BJ (cell line): ENCODE measurements at places on chromosomes 13 and 19.

GRCh38 chr19:49565261-49565660 is 15.1 kb downstream of the NOSIP start:
- no peak for DNase-seq

DNA sequence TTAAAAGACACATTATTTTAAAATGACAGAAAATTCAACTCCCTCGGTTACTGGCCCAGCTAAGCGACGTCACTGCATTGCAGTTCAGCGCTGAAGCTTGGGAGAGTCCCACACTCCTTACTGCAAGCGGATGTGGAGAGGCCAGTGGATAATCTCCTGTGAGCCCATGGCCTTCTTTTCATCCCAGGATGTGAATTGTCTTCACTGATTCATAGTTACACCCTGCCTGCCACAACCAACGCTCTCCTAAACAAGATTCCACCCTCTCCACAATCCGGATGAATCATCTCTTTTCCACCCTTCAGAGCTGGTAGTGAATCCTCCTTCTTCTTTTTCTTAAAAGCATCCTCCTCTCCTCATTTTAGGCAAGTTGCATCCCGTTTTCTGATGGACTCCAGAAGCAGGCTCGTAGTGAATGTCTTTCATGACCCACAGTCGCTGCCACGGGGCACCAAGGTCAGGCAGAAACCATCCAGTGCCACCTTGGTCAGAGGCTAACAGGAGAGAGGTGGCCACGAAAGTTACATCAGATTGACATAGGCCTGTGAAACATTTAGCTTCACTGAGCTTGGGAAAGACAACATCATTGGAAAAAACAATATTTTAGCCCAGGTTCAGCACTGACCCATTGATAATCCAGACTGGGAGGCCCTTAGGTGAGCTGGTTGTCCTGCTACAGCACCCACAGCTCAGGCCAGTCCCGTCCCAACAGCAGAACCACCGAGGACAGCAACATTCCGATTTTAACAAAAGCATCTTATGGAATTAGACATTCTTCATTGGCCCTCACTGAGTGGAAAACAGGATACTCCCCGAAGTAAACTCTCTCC is 2.0 kb downstream of the GJB2 start:
- no peak for DNase-seq

GRCh38 chr19:56294549-56294948 is 20.1 kb downstream of the ZSCAN5A start:
- no peak for DNase-seq

- DNase-seq: no peak
Observed at GRCh38 chr13:88022431-88023208, 351.4 kb downstream of the SLITRK5 start.

GRCh38 chr19:11576227-11576626 is 1.2 kb downstream of the ACP5 start:
- DNase-seq: no peak

DNA sequence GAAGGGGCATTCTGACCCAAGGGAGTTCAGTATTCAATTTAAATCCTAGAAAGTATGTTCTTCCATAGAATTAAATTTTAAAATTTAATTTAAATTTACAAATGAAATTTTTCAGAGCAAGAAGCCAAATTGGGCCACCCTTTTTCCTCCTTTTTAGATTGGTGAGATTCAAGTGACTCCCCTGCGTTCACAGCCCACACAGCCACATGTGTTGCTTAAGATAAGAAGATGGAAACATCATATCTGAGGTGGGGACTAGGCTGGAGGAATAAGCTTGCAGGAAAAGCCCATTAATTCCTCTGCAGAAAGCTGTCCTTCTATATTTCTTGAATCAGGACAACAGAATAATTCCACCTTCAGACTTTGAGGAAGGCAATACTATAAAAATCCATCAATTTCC is 392.7 kb upstream of the ZNF507 start:
- DNase-seq: no peak

DNA sequence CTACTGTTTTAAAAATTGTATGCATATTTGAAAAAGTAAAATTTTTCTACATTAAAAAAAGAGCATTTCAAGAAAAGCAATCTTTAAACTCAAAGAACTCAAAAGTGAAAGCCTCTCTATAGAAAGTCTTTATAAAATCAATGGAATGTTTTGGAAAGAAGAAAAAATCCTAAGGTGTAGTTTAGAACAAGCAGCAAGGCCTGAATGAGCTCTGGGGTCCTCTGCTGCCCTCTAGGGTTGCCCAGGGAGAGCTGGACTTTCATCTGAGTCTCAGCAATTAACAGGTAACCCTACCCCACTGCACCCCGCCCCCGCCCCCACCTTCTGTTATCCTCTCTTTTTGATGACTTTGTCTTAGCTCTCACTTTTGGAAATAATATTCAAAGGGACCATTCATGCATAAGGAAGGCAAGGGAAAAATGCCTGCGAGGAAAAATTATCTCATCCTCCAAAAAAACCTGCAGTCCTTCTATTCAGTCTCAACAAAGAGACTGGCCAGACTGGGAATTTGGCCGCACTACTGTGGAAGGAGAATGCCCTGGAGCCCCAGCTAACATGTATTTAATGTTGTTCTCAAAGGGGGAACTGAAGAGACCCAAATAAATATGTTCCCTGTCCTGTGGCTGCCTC is 24.1 kb downstream of the SLC25A30 start:
- DNase-seq: no peak

GRCh38 chr13:113874579-113875428 is 10.9 kb upstream of the GAS6 start:
- DNase-seq: no peak

DNA sequence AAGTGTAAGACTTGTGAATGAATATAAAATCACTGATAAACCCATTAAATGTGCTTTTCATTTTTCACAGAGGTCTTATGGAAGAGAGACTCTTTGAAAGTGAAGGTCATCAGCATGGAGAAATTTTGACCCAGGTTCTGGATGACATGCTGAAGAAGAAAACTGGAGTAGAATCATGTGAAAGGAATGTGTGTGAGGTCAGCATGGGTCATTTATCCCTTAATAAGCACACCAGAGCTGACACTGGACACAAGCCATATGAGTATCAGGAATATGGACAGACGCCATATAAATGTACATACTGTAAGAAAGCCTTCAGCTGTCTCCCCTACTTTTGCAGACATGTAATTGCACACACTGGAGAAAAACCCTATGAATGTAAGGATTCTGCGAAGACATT is 29.0 kb downstream of the ZNF20 start:
- no peak for DNase-seq

DNA sequence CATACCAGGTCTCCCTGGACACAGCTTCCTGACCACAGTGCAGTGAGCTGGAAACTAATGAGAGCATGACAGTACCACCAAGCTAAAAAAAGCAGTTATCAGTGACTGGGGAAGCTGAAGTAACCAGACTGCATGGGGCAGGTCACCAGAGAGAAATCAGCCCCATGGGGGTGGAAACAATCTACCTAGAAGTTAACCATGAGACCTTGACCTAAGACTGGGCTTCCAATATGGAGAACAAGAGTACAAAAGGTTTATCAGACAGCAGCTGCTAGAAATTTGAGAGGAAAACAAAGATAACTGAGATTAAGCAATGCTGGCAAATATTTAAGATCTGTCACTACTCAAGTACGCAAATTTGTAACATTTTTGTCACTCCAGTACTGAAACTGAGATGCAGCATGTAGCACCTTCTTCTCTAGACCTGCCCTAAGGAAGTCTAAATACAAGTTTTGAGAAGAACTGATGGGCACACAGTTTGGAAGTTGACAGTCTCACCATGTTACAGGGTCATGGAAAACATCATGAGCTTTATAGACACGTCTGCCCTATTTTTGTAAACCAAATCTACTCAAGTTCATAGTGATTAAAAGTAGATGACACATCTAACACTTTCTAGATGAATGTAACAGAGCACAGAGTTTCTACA is 2641.8 kb upstream of the PCDH20 start:
- DNase-seq: no peak

- DNase-seq: no peak
Observed at GRCh38 chr13:50511877-50512341, 331.6 kb downstream of the DLEU7 start.

GRCh38 chr19:10390652-10391286 is 10.4 kb upstream of the TYK2 start:
- DNase-seq: no peak

GRCh38 chr19:48896191-48896720 is 2.3 kb downstream of the TULP2 start:
- DNase-seq: no peak

GRCh38 chr13:91031508-91031907 is 316.0 kb upstream of the MIR17HG start:
- no peak for DNase-seq

GRCh38 chr19:1861599-1862031 is 1.8 kb downstream of the KLF16 start:
- no peak for DNase-seq

DNA sequence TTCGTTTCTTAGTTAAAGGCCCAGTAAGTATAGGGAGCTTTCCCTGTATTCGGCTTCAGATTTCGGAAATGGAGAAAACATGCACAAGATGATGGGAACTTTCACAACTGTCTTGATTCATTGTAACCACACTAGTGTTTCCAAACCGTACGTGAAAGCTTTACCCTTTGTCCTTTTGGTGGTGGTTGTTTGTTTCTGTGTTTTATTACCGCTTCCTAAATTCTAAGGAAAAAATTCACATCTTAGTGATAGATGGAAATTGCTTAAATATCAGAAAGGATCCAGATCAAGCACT is 504 bp upstream of the VWA8 start:
- DNase-seq: no peak

DNA sequence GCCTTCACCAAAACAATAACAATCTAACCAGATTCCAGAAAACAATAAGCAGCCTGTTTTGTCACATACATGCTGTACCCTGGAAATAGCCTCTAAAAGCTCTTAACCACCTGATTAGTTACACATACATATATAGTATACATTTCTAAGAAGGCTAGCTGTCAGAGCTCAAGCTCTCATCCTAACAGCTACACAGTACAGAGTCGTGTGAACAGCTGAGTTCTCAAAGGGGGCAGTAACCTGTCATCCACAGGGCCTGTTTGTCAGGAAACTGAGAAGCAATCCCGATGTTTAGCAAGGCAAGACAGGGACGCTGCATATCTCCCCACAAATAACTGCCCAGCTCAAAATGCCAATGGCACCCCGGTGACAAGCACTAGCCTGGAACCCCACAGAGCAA is 56.9 kb downstream of the STK24 start:
- DNase-seq: no peak

DNA sequence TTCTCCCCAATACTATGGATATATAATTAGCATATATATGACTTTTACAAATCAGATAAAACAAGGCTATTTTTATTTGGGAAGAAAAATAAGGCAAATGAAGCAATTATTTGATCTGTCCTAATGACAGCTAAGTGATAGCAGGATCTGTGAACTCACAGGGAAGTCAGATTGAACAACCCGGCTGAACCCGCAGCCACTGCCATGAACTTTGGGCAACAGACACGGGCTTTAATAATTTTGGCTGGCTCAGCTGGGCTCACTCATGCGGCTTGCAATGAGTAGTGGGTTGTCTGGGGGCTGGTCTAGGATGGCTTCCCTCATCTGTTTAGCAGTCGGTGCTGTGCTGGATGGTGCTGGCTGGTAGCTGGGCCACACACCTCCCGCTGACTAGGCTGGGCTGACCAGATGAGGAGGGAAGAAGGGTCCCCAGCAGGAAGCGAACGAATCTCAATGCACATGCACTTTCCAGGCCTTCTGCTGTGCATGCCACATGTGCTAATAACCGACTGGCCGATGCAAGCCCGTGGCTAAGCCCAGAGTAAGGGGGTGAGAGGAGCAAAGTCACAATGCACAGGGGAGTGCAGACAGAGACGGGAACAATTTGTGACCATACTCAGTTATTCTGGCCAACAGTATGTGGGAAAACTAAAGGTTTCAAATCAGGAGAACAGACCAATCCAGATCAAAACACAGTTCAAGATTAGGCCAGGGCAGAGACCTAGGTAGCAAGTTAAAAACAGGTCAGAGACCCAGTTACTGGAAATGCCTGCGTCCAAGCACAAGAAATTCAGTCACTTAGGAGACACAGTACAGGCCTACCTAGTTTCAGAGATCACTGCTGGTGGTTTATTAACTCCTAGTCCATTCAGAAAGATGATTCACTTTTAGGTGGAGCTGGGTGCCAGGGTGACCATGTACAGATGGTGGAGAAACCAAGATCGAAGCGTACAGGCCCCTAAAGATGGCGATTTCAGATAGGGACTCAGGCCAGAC is 22.3 kb downstream of the CRYL1 start:
- no peak for DNase-seq

DNA sequence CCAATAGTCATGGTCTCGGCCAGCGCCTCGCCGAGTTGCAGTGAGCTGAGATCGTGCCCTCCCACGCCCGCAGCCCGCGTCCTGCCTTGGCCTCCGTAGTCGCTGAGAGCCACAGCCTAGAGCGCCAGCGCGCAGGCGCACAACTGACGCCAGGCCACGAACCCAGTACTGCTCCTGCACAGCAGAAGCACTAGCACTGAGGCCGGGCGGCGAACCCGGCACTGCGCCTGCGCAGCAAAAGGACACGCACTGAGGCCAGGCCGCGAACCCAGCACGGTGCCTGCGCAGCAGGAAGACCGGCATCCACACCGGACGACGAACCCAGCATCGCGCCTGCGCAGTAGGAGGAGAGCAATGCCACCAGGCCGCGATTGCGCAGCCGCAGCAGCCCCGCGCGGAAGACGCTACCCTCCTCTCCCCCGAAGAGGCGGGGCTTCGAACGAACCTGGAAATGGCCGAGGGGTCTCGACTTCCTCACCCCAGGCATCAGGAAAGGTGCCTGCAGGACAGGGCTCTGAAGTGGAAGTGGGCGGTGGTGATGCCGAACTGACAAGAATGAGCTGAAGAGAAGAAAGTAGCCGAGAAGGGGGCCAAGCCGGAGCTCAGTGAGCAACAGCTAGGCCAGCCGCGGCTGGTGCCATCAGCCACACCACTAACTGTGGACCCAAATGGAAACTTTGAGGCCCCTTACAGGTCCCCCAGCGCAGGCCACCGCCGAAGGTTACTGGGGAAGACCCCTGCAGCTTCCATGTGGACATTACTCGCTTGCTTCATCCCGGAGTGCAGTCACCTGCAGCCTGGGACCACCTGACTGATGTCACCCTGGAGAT is 7.5 kb downstream of the F10 start:
- no peak for DNase-seq

DNA sequence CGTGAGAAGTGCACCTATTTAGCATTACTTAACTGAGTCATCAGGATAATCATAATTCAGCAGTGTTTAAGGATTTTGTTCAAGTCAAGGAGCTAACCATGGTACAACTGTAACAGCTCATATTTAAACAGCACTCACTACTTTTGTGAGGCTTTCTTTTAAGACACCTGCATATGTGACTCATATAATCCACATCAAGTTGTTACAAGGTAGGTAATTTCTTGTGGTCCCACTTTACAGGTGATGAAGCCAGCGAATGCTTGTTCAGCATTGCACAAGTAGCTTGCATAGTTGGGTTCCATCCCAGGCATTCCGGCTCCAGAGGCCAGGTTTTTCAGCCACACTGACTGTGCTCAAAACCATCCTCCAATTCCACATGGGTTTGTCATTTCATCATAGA is 569.2 kb downstream of the MYO16 start:
- no peak for DNase-seq

DNA sequence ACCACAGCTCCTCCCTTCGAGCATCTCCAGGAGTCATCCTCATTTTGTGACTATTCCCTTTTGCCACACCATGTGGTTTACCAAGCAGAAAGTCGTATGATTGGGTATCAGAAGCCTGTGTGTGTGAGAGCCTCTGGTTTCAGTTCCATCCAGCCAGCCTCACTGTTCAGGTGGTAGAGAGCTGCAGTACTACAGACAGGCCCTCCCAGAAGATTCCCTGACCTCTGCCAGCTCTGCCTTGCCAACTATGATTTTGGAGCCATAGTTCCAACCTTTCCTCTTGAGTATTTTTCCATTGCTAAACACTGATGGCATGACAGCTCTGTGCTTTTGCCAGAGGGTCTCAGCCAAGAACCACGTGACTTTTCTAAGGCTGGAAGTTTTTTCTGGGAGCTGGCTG is 82.5 kb downstream of the DHRS12 start:
- no peak for DNase-seq
